ENCODE measurements at places on chromosomes 12 and 14. TPM values are rescaled to one million over a fixed set of nuclear protein-coding genes. Genes with fewer than 3 reads are reported as not detected.

DNA sequence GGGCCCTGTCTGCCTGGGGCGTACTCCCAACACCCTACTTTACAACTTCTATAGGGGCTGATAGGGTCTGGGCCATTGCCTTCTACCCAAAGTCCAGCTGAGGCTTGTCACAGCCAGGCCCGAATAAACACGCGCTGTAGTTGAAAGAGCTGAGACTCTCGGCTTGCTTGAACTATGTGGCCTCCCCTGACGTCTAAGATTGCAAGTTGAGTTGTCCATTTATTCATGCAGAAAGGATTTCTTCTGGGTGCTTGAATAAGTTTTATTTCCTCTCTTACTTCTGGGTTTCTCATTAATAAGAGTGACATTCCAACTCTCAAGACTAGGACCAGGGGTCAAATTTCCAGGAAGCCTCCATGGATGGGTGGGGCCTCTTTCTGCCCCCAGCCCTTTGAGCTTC is 74.4 kb upstream of the VRK1 start:
- no peak for DNase-seq
- H3K4me3 ChIP-seq, result no peak overlapping the region
- H3K27ac ChIP-seq, result no peak overlapping the region
- H3K4me1 ChIP-seq, result no peaks in the 10 kb centered on the region
- H3K36me3 ChIP-seq, result no peaks in the 10 kb centered on the region
- H3K27me3 ChIP-seq, result no peaks in the 10 kb centered on the region

GRCh38 chr12:28699029-28699428 is 450.0 kb upstream of the FAR2 start:
- no peak for DNase-seq
- no peaks in the 10 kb centered on the region for H3K27me3 ChIP-seq
- H3K4me1 ChIP-seq, result no peaks in the 10 kb centered on the region
- H3K27ac ChIP-seq, result no peak overlapping the region
- no peaks in the 10 kb centered on the region for H3K36me3 ChIP-seq

DNA sequence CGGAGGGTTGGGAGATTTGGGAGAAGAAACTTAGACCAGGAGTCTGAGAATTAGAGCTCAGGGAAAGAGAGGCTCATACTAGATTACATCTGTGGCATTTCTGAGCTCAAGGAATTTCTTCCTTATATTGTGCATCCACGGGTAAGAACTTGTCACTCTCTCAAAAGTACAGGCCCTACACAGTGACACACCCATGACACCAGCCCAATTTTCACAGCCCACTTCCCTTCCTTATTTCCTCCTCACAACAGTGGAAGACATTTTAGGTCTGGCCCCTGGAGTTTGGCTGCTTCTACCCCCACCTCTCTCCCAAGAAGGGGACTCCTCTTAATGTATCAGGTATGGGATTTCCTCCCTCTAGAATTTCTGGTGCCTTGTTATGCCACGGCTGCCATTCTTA is 9.2 kb upstream of the ZNF385A start:
- no peak for DNase-seq
- H3K27ac ChIP-seq, result no peak overlapping the region
- no peak overlapping the region for H3K4me3 ChIP-seq
- no peaks in the 10 kb centered on the region for H3K27me3 ChIP-seq
- no peaks in the 10 kb centered on the region for H3K4me1 ChIP-seq

DNA sequence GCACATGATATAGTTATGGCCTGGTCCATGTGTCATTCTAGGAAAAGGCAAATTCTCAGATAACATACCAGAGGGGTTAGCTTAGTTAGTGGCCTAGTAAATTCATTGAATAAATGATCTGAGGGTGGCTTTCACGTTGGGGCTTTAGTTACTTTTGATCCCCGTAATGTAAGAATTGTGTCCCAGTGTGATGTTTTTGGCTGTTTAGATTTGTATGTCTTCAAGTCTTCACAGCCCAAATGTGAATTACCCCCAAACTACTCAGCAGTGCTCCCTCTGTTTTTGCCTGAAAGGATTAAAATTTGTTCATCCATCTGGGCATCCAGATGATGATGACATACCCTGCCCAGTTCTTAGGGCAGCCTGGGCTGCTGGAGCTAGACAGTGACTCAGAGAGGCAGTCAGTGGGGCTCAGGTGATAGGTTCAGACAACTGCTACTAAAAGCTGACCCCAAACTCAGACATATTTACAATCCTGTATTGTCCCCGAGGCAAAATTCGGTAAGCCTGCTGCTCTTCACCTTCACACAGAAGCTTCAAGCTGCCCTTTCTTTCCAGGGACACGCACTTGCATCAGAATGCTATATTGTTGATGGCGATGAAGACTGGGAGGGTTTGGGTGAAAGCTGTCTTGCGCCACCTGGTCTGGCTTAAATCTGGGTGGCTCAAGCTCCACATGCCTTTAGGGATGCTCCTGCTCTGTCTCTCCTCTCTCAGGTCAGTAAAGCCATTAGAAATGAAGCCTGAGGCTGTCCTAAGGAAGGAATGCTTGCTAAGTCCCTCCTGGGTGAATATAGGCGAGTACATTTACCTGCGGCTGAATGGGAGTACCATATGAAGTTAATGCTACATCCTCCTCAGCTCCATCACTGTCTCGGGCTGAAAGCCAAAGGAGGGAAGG is 10.3 kb downstream of the GPRC5D start:
- H3K27me3 ChIP-seq, result no peaks in the 10 kb centered on the region
- H3K4me3 ChIP-seq, result no peak overlapping the region
- DNase-seq, result no peak
- H3K4me1 ChIP-seq, result peaks cover 2% of the 10 kb centered on the region
- no peak overlapping the region for H3K27ac ChIP-seq
- H3K36me3 ChIP-seq, result no peaks in the 10 kb centered on the region

- DNase-seq, result no peak
- H3K4me3 ChIP-seq, result no peak overlapping the region
- H3K27me3 ChIP-seq, result no peaks in the 10 kb centered on the region
- no peaks in the 10 kb centered on the region for H3K4me1 ChIP-seq
- no peaks in the 10 kb centered on the region for H3K36me3 ChIP-seq
Observed at GRCh38 chr12:126895951-126896913, 1370.7 kb upstream of the TMEM132C start.

DNA sequence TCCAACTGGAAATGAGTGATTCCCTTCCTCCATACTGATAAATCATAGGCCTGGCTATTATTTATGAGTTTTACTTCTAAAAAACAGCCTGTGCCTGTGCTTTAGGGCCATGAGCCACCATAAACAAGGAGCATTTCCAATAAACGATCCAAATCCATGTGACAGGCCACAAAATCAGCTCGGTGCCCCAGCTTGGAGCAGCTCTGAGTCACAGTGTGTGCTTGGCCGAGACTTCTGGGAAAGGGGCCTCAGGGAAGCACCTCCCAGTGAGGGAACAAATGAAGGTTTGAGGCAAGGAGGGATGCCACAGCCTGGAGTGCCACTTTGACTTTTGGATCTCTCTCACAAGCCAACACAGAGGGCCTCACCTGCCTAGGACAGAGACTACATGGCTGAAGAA is 190.4 kb downstream of the NTF3 start:
- peaks cover 45% of the 10 kb centered on the region for H3K27me3 ChIP-seq
- H3K4me3 ChIP-seq, result no peak overlapping the region
- H3K27ac ChIP-seq, result no peak overlapping the region
- H3K36me3 ChIP-seq, result no peaks in the 10 kb centered on the region

GRCh38 chr12:58819985-58820384 is 100.3 kb downstream of the LRIG3 start:
- no peak overlapping the region for H3K4me3 ChIP-seq
- H3K36me3 ChIP-seq, result no peaks in the 10 kb centered on the region
- H3K27ac ChIP-seq, result no peak overlapping the region
- no peaks in the 10 kb centered on the region for H3K4me1 ChIP-seq
- no peaks in the 10 kb centered on the region for H3K27me3 ChIP-seq

- H3K4me3 ChIP-seq, result no peak overlapping the region
- no peak for DNase-seq
- no peaks in the 10 kb centered on the region for H3K4me1 ChIP-seq
Observed at GRCh38 chr12:9944391-9944790, 12.2 kb upstream of the CLEC2A start.

- H3K4me3 ChIP-seq, result no peak overlapping the region
- no peak overlapping the region for H3K27ac ChIP-seq
- no peaks in the 10 kb centered on the region for H3K36me3 ChIP-seq
- H3K4me1 ChIP-seq, result no peaks in the 10 kb centered on the region
- H3K27me3 ChIP-seq, result peaks cover 2% of the 10 kb centered on the region
Observed at GRCh38 chr12:94815958-94816357, 165.6 kb upstream of the TMCC3 start.

DNA sequence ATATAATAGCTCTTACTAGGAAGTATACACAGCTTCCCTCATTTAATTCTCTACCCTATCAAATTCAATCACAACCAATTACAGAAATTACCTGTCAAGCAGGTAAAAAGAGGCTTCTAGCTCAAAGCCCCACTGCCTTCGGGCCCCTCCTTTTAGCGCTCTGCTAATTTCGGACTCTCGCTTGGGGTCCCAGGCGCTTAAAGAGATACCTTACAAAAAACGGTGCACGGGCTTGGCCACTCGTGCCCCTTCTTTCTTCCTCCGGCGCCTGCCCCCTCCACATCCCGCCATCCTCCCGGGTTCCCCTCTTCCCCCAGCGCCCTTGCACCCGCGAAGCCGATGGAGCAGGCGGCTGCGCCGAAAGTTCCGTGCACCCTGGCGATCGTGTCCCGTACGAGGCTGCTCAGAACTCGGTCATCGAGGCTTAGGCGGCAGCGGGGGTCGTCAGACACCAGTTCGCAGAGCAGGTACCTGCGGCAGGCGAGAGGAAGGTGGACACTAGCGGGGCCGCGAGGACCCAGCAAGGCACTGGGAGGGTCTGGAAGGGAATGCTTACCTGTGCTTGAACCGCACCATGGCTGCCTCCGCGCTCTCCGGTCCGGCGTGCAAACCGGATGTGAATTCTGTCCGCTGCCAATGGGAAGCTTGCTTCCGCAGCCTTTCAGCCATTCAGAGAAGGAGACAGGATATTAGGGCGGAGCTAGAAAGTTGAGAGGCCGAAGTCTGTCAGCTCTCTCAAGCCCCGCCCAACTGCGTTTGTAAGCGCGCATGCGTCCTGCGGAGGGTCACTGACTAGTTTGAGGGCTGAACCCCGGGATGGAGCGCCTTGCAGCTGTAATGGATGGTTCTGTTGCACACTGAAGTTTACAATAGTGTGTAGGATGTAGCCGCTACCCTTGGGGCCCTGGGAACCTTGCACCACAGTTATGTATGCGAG is at the start of gene POP5:
POP5 (minus strand) TSS at position 616 of the 937 bp plus-strand sequence; CDS start at position 576, 40 bp downstream.
- peak within 1 kb of the TSS; percentile 67 for H3K4me3 ChIP-seq
- peaks cover 29% of the 10 kb centered on the region for H3K36me3 ChIP-seq
- peaks cover 10% of the 10 kb centered on the region for H3K27me3 ChIP-seq

- H3K27ac ChIP-seq, result peak overlapping the region; percentile 96
- DNase-seq, result peak; percentile 55
- peaks cover 37% of the 10 kb centered on the region for H3K4me1 ChIP-seq
- H3K27me3 ChIP-seq, result no peaks in the 10 kb centered on the region
- no peak overlapping the region for H3K4me3 ChIP-seq
- H3K36me3 ChIP-seq, result peaks cover 7% of the 10 kb centered on the region
Observed at GRCh38 chr12:108689314-108690190, 41.8 kb downstream of the CORO1C start.

- H3K4me3 ChIP-seq, result no peak overlapping the region
- H3K4me1 ChIP-seq, result no peaks in the 10 kb centered on the region
- no peak overlapping the region for H3K27ac ChIP-seq
- no peaks in the 10 kb centered on the region for H3K36me3 ChIP-seq
Observed at GRCh38 chr12:106223485-106224354, 24.1 kb downstream of the CKAP4 start.

DNA sequence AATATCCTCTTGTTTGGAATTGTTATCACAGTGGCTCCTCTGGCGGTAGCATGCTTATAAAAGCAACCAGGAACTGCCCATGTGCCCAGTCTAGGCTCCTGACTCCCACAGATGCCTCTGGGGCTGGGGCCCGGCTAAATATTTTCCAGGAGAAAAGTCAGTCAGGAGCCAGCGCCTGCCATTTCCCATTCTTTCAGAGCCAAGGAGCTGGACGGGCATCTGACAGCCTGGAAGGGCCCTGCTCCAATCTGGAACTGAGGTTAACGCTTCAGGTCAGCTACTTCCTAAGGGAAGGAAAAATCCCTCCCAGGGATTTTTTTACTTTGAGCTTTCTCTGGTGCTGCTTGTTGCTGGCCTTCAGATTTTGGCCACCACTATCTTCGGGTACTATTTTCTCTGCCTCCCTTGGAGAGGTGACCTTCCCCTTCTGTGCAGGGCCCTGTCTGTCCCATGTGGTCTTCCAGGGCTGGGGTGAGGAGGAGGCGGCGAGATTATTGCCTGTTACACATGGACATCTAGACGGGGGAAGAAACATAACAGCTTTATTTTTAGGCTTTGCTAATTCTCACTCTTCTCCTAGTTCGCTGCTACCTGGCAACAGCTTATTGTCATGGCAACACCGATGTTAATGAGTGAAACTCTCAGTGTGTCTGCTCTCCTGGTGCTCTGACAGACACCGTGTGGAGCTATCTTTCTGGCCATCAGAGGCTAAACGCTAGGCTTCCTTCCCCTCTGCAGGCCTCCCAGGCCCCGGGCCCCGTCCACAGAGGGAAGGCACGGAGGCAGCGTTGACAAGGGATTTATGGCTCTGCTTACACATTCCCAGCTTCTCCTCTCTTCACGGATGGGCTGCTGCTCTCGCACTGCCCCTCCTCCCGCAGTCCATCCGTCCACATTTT is 160.4 kb downstream of the CACNA1C start:
- H3K4me1 ChIP-seq, result peaks cover 16% of the 10 kb centered on the region
- H3K4me3 ChIP-seq, result no peak overlapping the region
- peaks cover 3% of the 10 kb centered on the region for H3K36me3 ChIP-seq
- no peaks in the 10 kb centered on the region for H3K27me3 ChIP-seq
- no peak overlapping the region for H3K27ac ChIP-seq

DNA sequence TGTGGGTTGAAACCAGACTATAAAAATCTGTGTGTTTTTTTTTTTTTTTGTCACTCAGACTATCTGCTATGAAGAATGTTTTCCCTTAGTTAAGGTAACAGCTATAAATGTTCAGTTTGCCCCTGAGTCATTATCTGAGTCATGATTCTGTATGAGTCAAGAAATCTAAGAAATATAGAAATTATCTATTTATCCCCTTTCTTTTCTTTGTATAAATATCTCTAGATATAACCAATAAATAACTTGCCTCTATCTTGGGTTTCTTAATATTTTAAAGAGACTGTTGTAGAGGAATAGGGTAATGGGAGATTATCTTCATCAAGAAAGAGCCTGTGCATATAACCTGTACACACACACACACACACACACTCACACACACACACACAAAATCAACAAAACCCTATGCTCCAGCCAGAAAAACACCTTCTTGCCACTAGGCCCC is 161.7 kb upstream of the EEA1 start:
- peaks cover 7% of the 10 kb centered on the region for H3K4me1 ChIP-seq
- H3K27ac ChIP-seq, result no peak overlapping the region
- H3K36me3 ChIP-seq, result no peaks in the 10 kb centered on the region
- no peaks in the 10 kb centered on the region for H3K27me3 ChIP-seq
- no peak overlapping the region for H3K4me3 ChIP-seq

TC2N gene
- polyA plus RNA-seq, result 0.04 TPM

ADGRD1 gene
- polyA plus RNA-seq, result not detected

IFNG-AS1 gene
- polyA plus RNA-seq, result not detected

DHRS7 gene
- polyA plus RNA-seq, result 33.9 TPM

HEBP1 gene
- 44.2 TPM for polyA plus RNA-seq

CRIP2 gene
- polyA plus RNA-seq, result 123 TPM

KRT6C gene
- not detected for polyA plus RNA-seq

NFE2 gene
- 0.32 TPM for polyA plus RNA-seq

All from IMR-90 (cell line).